Fibroblast of villous mesenchyme (primary cell): ENCODE measurements at places on chromosomes 4 and X. TPM values are rescaled to one million over a fixed set of nuclear protein-coding genes. Genes with fewer than 3 reads are reported as not detected.

Gene ASMT
- total RNA-seq: not detected in 2 replicates

Gene PLP1
- total RNA-seq: under 0.01 TPM in 2 replicates

- no peak for DNase-seq
These were observed 245.1 kb upstream of the KLHL4 start for GRCh38 chrX:87272491-87272890.

- no peak for DNase-seq
These were observed 134.1 kb downstream of the COX18 start for GRCh38 chr4:72935462-72935861.

GRCh38 chr4:1445716-1446445, 39.6 kb upstream of the NKX1-1 start:
- no peak for DNase-seq

Gene PTPN13
- total RNA-seq: 68.3 and 73.0 TPM in 2 replicates

- DNase-seq: no peak
These were observed 11.0 kb downstream of the ARSJ start for GRCh38 chr4:113968473-113968872.

GRCh38 chr4:88320780-88321373, 36.5 kb upstream of the PPM1K start:
- peak; percentile 51 for DNase-seq

DNA sequence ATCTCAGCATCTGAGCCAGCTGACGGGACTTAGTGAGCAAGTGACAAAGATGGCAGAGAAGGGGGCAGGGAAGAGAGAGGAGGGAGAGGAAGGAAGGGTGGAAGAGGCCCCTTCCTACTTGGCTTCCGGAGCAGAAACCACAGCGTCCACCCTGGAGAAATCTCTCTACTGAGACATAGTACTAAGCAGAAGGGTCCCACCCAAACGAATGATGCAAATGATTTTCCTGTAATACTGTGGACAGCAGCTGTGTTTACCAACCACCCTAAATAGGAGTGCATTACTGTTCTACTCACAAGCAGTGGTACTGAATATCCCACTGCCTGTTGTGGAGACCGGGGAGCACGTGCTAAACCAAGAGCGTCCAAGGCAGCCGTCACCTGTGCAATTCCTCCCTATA, 29.4 kb downstream of the DTHD1 start:
- DNase-seq: no peak

DNA sequence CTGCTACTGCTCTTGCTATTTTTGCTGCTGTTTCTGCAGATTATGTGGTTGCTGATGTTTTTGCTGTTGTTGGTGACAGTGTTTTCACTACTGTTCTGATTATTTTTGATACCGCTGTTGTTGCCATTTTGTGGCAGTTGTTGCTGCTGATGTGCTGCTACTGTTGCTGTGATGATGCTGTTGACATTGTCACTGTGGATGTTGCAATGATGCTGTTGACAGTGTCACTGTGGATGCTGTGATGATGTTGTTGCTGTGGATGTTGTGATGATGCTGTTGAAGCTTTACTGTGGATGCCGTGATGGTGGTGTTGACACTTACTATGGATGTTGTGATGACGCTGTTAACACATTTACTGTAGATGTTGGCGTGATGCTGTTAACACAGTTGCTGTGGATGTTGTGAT, 180.3 kb downstream of the EVC2 start:
- DNase-seq: no peak

- no peak for DNase-seq
These were observed 78.9 kb upstream of the CNKSR2 start for GRCh38 chrX:21295246-21295820.

GRCh38 chr4:41526628-41527027, 11.3 kb upstream of the LIMCH1 start:
- no peak for DNase-seq

DNA sequence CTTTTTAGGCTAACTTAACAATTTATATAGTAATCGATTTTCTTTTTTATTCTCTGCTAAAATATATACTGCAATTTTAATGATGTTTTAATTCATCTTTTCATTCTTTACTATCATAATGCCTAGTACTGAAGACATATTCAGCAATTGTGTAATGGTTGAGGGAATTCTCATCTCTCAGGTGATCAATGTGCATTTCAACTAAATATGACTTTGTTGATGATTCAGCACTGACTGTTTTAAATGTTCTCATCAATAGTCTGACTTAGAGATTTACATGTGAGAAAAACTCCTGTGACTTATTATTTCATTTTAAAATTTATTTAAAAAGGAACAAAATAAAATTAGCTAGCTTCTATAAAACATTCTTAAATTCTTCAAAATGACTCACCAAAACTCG, 1450.3 kb downstream of the STIM2 start:
- no peak for DNase-seq

DNA sequence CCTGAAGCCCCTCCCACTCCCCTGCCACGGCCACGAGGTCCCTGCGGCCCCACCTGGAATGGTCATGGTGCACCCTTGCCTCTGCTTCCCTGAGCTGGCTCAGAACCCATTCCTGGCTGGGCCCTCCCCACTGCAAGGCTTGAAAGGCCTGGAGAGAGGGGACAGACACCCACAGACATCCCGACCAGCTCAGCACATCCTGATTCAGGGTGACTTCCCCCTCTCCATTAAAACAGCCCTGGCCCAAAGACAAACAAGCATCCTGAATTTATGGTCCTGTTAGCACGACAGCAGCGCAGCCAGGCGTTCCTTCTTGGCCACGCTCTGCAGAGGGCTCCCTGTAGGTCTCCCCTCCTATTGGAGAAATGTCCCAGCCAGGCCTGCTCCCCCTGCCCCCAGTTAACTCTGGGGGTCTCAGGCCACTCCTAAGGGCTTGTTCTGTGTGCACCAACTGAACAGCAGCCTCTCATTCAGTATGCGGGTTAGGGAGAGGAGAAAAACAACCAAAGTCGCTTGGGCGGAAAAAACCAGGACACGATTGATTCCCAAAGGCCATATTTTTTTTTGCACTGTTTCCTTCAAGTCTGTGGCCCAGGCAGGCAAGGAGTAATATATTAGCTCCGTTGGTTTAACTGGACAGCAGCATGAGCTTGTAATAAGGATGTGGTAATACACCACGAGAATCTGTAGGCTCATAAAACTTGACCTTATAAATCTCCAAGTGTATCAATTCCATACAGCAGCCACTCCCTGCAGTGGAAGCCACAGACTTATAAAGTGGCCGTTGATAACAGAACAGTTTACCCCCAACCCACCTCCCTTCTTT, 106.7 kb upstream of the MSX1 start:
- peak; percentile 91 for DNase-seq
